ENCODE measurements at places on chromosomes 2 and 18.

- no peak for DNase-seq
These were observed 102.2 kb upstream of the FZD7 start for GRCh38 chr2:201931475-201931874.

DNA sequence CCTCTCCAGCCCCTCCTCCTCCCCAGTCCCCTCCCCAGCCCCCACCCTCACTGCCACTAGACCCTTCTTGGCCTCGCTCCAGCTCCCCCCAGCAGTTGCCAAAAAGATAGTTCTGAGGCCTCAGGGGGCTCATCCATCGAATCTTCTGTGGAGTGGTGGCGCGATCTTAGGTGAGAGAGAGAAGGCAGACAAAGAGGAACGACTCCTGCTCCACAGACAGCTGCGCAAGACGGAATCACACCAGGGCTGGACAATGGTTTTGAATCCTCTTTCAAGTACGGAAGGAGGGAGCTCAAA is 68.1 kb downstream of the LAMA3 start:
- no peak for DNase-seq

GRCh38 chr2:12066986-12067385 is 320.6 kb downstream of the LPIN1 start:
- DNase-seq: no peak

DNA sequence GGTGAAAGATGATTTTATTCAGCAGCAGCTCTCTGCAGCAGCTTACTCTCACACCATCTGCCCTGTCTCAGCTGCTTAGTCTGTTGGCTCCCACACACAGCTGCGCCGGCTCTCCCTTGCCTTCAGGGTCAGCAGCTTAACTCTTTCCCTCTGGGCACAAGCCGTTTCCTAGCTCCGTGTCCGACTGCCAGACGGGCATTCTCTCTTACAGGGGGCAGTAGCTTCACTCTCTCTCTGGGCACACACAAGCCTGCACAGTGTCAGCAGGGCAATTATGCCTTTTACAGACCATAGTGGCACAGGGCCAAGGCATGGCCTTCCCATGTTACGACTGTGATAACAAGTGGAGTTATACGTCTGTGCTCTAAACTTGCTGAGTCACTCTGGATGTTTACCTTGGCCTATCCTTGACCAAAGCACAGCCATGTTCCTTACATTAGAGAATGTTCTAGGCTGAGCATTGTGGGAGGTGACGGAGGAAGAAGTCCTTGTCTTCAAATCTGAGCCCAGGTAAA is 31.7 kb downstream of the PCARE start:
- DNase-seq: no peak
